Stimulated activated naive CD8-positive, alpha-beta T cell treated with anti-CD3 and anti-CD28 coated beads, Interleukin-15, amount 100 ng/mL, for 72 hours (primary cell): ENCODE measurements at places on chromosomes 4 and X.
A peak's percentile ranks its signal among the peaks of the same experiment; 100 is the strongest.

GRCh38 chr4:37976991-37977470 lies 16.8 kb downstream of the PTTG2 start:
- DNase-seq, result peak; percentile 77

DNA sequence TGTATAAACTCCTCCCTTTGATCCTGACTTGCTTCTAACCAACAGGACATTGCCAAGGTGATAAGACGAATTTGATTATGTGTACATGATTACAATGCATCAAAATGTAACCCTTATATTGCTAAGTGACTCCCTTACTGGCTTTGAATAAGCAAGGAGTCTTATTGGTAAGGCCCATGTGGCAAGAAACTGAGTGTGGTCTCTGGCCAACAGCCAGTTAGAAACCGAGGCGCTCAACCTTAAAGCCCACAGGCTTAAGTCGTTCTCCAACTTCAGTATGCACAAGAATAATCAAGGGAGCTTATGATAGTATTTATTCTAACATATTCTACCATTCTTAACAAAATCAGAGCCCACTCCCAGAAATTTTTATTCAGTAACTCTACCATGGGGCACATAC lies 374.2 kb upstream of the F9 start:
- no peak for DNase-seq

DNA sequence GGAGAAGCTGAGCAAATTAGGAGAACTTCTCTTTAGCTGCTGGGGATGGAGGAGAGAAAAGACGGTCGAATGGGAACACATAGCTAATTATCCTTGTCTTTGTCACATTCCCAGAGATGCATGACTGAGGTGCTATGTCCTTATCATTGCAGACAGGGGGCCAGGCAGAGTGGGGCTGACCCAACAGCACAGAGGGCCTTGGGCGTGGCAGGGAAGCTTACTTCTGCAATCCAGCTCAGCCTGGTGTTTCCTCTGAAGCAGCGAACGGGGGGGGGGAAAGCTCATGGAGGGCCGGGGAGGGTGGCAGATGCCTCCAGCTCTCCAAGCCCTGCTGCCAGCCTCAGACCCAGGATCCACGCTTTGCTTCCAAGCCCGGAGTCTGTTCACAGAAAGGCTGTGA lies 50.8 kb upstream of the HOPX start:
- DNase-seq, result no peak

GRCh38 chrX:39729981-39730661 lies 367.6 kb downstream of the BCOR start:
- DNase-seq, result no peak
